HCT116 (cell line): ENCODE measurements at places on chromosomes 3 and 15.

- DNase-seq = no peak
Observed at GRCh38 chr15:83364501-83364900, 80.0 kb upstream of the BNC1 start.

GRCh38 chr3:153495422-153495821 is 333.4 kb downstream of the RAP2B start:
- no peak for DNase-seq

DNA sequence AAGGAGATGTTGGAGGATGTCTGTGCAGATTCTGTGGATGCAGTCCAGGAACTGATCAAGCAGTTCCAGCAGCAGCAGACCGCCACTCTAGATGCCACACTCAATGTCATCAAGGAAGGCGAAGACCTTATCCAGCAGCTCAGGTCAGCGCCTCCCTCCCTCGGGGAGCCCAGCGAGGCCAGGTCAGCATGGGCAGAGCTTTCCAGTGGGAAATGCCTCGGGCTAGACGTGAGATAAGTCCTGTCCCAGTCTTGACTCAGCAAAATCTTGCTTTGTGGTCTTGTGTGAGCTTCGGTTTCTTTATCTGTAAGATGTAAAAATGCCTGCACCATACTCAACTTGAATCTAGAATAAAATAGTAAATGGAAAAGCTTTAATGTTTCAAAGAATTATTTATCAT is 335.1 kb upstream of the UMPS start:
- DNase-seq = no peak

DNA sequence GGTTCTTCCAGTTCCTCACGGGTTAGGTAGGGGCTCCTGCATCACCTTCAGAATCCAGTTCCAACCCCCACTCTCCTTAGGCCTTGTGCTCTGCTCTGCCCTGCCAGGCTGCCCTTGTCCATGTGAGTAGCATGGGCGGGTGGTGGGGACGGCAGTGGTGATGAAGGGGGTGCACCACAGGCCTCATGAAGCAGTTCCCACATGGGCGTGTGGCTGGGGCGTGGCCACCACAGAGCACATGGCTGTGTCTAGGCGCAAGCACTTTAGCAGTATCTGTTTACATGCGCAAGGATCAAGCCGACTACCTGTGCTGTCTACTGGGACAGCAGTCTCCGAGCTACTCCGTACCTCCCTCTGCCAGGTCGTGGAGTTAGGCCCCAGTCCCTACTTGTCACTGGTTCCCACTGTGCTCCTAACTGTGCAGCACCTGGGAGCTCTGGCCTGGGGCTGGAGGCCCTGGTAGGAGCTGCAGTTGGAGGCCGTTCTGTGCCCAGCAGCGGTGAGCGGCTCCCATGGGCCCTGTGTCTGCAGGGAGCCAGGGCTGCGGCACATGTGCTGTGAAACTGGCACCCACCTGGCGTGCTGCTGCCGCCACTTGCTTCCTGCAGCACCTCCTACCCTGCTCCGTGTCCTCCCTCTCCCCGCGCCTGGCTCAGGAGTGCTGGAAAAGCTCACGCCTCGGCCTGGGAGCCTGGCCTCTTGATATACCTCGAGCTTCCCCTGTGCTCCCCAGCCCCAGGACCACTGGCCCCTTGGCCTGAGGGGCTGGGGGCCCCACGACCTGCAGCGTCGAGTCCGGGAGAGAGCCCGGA is 53.5 kb downstream of the PLXNA1 start:
- DNase-seq = no peak

GRCh38 chr3:14482271-14482721 is 57.8 kb downstream of the GRIP2 start:
- no peak for DNase-seq

- peak; percentile 12 for DNase-seq
Observed at GRCh38 chr3:147838652-147839051, 429.5 kb downstream of the ZIC1 start.

DNA sequence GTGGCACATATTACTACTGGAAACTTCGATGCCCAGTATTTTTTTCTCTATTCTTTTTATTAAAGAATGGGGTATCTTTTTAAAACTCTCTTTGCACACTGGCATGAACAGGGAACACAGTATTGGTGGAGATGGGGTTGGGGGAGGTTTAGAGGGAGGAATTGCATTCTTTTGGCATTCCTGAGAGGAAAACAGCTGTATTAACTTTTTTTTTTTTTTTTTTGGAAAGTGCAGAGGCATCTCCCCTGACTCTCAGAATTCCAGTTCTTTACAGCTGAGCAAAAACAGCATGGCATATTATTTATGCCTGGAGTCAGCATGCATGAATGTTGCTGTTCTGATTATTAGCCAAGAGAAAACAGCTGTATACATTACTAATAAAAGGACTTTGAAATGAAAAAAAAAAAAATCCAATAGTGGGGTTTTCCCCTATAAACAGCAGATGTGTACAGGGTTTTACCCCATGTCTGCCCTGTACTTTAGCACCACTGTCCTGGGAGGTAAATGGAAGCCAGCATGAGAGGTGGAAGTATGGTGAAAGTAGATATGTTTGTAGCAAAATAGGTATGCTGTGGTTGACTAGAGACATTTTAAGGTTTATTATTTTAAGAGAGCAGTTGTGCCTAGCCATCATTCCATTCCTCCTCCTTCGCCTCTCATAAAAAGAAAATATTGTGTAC is 132.2 kb downstream of the FNDC3B start:
- DNase-seq = no peak

DNA sequence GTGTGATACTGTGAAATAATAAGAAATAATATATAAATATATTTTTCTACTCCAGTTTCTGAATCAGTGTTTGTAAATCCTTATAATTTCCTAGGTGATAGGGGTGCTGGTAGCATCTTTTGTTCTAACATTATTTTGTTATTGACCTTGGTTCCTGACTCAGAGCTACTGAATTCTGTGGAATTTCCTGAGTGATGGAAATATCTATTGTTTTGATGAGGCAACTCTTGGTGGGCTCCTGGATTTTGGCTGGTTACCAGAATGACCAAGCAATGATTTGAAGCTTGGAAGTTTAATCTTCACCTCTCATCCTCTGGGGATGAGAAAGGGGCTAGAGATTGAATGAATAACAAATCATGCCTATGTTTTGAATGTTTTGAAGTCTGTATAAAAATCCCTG is 377.3 kb downstream of the LPP start:
- no peak for DNase-seq

- DNase-seq = no peak
Observed at GRCh38 chr3:104514371-104514770, 852.3 kb upstream of the ALCAM start.

DNA sequence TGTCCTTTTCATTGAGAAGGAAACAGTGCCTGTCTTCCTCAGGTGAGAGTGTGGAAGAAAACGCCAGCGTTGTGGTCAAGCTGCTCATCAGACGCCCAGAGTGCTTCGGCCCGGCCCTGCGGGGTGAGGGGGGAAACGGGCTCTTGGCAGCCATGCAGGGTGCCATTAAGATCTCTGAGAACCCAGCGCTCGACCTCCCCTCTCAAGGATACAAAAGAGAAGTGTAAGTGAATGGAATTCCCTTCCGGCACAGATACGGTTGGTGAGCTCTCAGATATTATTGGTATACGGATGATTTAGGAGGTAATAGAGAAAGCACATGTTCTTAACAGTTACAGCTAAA is 245.7 kb upstream of the CHRM5 start:
- DNase-seq = no peak

DNA sequence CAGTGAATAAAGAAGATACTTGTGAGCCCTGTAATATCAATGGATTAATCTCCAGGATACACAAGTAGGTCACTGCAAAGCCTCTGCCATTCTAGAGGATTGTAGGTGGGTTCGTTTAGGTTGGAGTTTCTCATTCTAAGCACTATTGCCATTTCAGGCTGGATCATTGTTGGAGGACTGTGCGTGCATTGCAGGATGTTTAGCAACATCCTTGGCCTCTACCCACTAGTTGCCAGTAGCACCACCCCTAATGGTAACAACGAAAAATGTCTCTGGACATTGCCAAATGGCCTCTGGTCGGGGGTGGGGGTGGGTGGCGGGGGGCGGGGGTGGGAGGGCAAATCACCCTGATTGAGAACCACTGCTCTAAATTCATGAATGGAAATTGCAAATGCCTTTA is 4.9 kb upstream of the IFT57 start:
- no peak for DNase-seq

- DNase-seq = no peak
Observed at GRCh38 chr3:3802046-3802445, 2.8 kb downstream of the LRRN1 start.

DNA sequence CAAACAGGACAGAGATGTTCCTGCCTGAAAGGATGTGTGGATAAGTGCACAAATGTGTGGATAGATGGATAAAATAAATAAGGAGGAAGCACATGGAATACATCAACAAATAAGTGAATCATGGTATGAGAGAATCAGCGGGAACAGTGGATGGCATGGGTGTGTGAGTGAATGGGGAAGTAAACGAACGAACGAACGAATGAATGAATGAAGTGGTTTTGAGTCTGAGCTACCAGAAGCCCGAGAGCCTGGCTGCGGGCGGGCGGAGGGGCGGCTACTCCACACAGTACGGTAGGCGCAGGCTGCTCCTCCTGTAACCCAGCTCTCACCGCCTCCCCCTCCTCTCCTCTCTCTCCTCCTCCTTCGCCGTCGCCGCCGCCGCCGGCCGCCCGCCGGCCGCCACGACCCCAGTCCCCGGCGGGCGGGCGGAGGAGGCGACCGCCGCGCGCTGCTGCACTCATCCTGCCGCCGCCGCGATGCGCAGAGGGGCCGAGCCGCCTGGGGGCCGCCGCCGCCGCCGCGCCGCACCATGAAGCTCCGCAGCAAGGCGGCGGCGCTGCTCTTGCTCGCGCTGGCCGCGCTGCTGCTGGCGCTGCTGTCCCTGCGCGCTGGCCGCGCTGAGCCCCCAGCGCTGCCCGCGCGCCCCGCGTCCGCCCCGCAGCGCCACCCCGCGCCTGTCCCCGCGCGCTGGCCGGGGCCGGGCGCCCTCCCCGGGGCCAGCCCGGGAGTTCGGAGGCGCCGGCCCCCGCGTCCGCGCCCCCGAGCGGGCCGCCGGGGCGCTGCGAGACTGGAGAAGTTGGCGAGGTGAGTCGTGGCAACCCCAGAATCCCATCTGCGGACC is at the start of gene GXYLT2:
TSS of gene GXYLT2 (plus strand) at position 342 of the 841 bp plus-strand sequence. CDS start at position 530, 188 bp downstream.
- no peak for DNase-seq

DNA sequence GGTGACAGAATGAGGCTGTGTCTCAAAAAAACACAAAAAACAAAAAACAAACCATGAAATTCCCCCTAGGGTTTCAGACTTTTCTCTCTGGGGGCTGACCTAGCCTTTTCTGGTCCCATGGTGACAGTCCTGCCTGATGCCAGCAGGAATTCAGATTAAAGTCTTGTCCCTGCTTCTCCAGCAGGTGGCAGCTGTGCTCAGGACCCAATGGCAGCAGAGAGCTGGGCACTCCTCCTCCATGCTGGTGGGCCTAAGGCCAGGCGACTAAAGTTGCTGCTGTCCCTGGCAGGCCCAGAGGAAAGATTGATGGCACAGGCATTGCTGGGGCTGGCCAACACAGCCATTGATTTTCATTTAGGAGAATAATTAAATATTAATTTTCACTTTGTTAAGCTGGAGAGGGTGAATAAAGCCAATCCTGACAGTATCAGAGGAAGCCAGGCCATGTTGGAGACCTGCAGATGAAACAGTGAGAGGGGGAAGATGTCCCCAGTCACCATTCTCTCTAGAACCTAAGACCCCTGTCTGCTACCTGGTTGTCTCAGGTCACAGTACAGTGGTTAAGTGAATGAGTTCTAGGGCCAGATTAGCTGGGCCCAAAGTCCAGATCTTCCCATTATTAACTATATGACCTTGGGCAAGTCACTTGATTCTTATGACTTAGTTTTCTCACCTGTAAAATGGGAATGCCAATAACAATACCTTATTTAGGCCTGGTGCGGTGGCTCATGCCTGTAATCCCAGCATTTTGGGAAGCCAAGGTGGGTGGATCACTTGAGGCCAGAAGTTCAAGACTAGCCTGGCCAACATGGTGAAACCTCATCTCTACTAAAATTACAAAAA is 7.1 kb downstream of the CELF6 start:
- peak; percentile 63 for DNase-seq

GRCh38 chr15:90080458-90080755 is 21.9 kb downstream of the IDH2 start:
- DNase-seq = no peak

DNA sequence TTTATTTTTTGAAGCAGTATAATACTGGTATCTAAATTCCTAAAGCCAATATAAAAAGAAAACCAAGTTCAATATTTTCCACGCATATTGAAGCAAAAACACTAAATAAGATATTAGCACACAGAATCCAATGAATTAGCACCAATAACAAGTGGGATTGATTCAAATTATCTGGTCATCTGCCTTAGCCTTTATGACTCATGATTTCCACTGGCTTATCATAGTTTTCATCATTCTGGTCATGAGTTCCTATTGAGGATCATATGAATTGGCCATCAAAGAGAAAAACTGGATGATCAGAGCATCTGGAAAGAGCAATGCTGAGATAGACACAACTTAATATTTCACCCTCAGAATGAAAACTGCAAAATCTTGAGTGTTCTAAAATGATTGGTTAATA is 809.9 kb downstream of the MCTP2 start:
- DNase-seq = no peak

DNA sequence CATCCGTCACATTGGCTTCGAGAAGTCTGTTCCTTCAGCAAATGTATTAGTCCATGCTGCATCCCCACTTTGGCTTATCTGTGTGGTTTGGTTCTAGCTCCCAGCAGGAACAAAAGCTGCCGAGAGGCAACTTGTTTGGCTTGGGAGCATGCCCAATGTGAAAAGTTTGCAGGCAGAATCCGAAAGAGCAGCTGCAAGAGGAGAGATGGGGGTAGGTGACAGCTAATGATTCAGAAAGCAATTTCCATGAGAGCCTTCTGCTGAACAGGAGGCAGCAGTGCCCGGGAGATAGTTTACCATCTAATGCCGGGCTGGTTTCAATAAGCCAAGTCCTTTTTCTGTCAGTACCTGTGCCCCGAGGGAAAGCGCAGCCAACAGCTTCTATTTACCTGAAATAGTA is 60.2 kb downstream of the GRM7 start:
- no peak for DNase-seq

- DNase-seq = no peak
Observed at GRCh38 chr15:94777037-94777436, 545.7 kb downstream of the MCTP2 start.

GRCh38 chr3:155398046-155398445 is 104.6 kb upstream of the STRIT1 start:
- no peak for DNase-seq

DNA sequence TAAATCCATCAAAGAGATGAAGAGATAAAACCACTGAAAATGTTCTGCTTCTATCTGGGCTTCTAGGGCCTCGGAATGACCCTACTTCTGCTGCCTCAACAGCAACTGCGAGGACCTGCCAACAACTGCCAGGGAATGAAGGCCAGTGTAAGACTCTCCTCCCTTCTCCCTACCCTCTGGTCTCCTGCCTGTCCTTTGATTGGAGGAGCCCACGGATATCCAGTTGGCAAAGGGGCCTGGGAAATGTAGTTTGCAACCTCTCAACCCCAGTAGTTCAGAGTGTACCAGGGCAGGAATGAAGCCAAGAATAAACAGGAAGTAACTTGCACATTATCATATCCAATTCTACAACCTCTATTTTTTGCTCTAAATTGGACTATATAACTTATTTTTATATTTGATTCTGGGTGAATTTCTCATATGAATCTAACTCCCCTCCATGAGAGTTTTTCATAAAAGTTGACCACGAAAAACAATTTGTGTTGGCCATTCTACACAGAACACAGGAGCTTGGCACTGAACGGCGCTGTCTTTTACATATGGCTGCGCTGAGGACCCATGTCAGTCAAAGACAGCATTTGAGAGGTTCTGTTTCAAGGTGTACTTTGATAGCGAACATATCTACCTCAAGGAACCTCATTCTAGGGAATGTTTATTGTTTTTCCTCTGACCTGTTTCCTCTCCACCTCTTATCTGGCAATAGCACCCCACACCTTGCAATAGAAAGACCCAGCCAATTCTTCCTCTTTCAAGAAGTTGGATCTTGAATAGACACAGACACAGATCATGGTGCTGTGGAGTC is 91.1 kb upstream of the RNF7 start:
- DNase-seq = peak; percentile 66
